ENCODE measurements at places on chromosomes 1 and 21.

GRCh38 chr1:83967336-83967735 lies 31.6 kb downstream of the TTLL7 start:
- no peak for DNase-seq

DNA sequence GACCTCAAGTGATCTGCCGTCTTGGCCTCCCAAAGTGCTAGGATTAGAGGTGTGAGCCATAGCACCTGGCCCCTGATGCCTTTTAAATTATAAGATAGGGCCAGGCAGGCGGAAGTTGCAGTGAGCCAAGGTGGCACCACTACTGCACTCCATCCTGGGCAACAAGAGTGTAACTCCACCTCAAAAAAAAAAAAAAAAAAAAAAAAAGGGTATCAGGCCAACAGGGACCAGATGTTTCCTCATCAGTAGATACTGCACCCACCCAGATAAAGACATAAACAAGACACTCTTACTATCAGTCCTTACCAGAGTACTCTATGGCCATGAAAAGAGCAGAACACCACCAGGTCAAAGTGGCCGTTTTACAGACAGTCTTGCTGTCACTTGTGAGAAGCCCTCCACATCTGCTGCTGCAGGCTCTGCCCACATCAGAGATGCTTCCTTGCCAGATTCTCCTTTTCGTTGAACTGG lies 3.3 kb downstream of the C21orf58 start:
- no peak for DNase-seq

DNA sequence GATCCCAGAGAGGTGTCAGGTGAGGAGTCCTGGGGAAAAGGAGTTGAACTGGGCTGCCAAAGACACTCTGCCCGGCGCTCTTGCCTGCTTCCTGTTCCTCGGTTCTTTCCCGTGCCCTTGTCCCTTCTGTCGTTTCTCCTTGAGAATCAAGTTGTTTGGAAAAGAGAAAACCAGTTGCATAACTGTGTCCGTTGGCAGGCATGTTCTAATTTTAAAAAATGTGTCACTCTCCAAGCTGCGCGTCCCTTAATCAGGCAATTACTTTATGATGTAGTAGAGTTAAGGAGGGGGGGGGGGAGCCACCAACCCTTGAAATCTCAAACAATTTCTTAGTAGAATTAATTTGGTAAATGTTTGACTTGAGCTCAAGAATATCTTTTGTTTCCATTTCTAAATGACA lies 105.9 kb upstream of the IGSF21 start:
- no peak for DNase-seq

DNA sequence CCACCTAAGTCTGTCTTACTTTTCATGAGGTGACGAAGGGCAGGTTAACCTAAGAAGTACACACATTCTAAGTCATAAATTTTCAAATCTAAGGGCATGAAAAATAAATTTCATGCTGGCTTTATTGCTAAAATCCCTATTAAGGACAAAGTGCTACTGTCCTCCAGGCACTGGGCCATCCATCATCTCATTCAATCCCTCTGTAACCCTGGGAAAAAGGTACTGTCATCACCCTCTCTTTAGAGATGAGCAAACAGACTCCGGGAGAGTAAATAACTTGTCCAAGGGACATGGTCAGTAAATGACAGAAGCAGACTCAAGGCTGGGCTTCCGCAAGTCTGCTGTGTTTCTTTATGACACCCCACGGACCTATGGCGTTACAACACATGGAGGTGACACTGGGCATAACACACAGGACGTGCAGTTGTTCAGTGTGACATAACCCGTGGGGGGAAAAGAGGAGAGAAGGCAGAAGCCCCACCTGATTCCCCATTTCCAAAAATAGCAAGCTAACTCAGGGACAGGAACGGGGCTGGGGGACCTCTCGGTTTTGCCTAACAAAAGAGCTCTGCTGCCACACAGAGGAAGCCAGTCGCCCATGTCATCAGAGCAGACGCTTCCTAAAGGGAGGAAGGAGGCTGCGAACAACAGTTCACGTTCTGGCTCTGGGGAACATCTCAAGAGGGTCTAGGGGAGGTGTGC lies 12.5 kb upstream of the SRM start:
- DNase-seq: no peak

GRCh38 chr1:202565890-202566602 lies 144.2 kb downstream of the SYT2 start:
- no peak for DNase-seq

DNA sequence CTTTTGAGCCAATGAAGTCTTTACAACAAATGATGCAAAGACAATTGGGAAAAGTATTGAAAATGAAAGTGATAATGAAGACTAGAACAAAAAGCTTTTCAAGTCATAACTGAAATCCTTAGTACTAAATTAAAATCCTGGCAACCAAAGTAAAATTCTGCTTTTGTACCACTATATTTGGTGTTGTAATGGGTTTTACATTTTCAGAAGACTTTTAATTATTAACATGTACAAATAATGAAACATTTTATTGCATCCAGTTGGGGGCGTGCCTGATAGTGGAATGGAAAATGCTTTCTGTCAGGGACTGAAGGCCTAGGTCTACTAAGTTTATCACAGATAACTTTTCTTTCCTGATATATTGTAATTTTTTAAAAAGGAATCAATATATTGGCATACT lies 89.4 kb downstream of the SDCCAG8 start:
- DNase-seq: peak; percentile 42

GRCh38 chr21:34644825-34645224 lies 24.0 kb upstream of the CLIC6 start:
- no peak for DNase-seq

DNA sequence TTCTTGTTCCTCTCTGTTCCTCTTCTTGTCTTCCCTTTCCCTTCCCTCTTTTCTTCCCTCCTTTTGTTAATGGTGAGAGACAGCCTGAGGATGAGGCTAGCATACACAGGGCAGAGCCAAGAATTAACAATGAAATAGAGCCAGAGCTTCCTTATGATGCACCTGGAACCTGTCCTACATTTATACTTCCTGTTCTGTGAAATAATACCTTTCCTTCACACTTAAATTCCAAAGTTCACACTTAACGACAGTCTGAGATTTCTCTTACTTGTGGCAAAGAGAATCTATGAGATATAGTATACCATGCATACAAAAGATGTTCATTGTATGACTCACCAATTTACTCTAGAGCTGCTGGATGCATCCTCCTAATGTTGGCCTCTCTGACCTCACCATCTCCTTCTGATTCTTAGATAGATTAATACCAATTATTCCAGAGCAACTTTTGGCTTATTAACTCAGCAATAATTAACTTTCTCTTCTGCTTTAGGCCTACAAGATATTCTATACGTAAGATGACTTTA lies 30.8 kb upstream of the TSNAX start:
- DNase-seq: no peak

GRCh38 chr1:30906631-30907441 lies 1.7 kb downstream of the SDC3 start:
- DNase-seq: no peak

GRCh38 chr1:104991702-104992101 lies 1242.0 kb downstream of the AMY1C start:
- no peak for DNase-seq

- no peak for DNase-seq
Observed at GRCh38 chr1:33008051-33008914, 28.4 kb downstream of the AK2 start.

DNA sequence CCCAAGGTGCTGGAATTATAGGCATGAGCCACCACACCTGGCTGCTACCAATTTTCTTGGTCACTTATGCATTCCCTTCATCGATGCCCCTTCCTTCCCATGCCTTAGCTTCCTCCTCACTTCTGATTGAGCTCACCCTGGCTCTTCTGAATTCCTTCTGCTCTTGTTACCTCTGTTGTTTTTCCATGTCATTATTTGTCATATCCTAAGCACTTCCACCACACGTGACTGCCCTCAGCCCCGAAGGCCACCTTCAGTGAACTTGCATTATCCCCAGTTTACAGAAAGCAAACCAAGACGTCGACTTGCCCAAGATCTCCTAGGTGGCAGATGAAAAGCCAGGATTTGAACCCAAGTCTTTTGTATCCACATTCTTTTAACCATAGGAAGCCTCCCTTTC lies 30.7 kb downstream of the CA6 start:
- no peak for DNase-seq

DNA sequence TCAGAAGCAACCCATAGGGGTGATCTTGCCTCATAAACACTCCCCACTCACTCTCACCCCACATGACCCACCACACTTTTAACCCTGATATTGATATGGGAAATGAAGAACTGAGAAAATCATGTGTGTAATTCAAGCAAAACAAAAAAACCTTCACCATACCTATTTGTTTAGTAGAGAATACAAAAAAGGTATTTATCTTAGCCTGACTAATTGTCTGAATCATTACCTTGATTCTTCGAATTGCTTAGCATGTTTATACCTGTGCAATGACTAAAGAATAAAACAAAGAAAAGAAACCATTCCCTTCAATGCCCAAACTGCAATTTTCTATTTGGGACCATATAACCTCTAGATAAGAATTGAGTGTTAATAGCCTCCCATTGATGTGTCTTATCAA lies 1.8 kb downstream of the CLDN17 start:
- no peak for DNase-seq

- peak; percentile 83 for DNase-seq
Observed at GRCh38 chr1:45785583-45785982, 17.8 kb upstream of the MAST2 start.

DNA sequence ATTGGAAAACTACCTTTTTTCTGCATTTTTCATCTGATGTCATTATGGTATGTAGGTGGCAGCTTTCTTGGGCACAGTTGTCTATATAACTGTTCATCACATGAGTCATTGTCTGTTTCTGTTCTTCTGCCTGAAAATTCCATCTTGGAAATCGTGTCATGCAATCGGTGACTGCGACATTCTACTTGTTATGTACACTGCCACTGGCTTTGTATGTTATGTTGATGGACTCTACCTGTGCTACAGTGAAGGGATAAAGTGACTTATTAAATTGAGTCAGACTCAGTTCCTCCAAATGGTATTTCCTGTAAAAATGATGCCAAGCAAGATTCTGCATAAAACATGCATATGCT lies 8.6 kb downstream of the SMAP2 start:
- DNase-seq: peak; percentile 59

DNA sequence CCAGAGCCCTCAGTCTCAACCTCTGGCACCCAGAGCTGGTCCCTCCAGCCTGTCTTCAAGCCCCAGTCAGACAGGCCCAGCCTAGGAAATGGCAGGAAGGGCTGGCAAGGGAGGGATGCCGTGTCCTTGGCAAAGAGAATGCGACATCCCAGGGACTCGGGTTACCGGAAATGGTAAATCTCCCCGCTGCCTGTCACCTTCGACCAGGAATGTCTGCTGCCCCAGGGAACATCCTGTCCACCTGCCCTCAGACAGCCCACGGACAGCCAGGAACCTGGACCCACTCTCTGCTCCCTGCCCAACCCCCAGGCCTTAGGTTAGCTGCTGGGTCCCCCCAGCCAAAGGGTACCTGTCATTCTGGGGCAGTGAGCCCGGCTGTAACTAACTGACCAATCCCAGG lies 23.9 kb downstream of the HSPG2 start:
- DNase-seq: no peak

GRCh38 chr1:112889052-112889768 lies 66.8 kb downstream of the SLC16A1 start:
- DNase-seq: no peak

GRCh38 chr1:161505686-161506085 lies 429 bp downstream of the FCGR2A start:
- no peak for DNase-seq

DNA sequence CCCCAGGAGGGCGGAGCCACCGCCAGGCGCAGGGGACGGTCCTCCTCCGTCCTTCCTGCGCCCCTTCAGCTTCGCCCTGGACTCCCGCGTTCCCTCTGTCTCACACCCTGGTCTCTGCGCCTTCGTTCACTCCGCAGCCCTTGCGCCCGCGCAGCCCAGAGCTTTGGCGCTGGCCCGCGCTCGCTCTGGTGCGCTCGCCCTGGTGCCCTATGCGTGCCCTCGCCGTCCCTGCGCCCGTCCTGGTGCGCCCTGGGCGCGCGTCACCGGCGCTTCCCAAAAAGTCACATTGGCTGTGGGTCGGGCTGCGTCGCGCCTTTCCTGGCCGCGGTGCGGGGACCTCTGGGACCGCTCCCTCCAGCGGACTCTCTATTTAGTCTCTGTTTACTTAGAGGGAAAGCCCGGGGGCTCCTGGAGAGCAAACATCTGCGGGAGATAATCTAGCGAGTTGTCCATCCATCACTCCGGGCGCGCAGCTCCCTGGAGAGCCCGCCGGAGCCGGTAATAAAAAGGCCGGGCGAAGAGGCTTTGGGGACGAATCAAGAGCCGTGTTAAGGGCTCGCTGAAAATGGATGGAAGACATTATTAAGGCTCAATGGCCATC lies 178.6 kb downstream of the PRDM16 start:
- DNase-seq: no peak

DNA sequence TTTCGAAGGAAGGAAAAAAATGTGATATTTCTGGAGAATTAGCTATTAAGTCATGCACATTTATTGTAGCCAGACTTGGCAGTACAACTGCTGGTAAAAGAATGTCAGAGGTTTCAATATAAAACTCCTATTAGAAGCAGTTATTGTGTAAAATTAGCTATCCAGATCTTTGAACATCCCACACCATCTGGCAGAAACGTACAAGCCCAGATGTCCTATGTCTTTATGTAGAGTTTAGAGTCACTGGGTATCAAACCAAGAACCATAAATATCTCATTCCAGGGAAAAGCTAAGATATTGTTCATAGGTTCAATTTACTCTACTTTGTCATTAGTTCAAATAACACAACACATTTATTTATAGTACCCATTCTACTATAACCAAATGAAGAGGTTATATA lies 31.4 kb downstream of the OLFM3 start:
- DNase-seq: no peak

DNA sequence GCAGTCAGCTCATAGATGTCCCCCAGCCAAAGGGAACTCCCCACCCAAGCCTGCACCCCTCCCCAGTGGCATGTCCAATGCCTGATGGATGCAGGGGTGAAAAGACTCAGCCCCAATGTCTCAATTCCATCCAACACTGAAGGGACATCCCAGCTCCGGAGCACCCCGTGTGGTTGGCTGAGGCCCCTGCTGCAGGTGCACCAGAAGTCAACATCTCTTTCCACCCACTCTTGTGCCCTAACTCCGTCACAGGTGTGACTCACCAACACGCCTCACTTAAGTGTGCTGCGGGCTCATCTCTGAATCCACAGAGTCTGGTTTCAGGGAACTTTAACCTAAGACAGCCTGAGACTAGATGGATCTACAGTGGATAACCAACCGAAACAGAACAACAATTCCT lies 40.9 kb upstream of the ZBTB18 start:
- DNase-seq: no peak

DNA sequence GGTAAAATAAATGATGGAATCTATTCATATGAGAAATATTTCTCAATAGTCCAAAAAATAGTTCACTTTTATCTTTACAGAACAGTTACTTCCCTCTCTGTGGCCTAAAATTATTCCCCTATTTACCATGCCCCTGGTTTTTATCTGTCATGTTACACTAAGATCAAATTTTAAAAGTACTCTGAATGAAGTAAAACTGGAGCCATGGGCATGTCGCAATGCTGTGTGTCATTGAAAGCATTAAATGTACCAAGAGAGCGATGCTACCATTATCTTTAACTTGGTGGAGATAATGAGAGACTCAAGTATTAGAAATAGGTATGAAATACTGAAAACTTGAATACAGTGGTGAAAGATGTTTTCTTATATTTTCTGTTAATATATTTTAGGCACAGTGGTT lies 146.2 kb downstream of the KCNT2 start:
- DNase-seq: no peak
